NCI-H187 treated with DMSO at 0.1 percent for 48 hours (cell line): ENCODE measurements at places on chromosomes 2 and 18.
A peak's percentile ranks its signal among the peaks of the same experiment; 100 is the strongest.

DNA sequence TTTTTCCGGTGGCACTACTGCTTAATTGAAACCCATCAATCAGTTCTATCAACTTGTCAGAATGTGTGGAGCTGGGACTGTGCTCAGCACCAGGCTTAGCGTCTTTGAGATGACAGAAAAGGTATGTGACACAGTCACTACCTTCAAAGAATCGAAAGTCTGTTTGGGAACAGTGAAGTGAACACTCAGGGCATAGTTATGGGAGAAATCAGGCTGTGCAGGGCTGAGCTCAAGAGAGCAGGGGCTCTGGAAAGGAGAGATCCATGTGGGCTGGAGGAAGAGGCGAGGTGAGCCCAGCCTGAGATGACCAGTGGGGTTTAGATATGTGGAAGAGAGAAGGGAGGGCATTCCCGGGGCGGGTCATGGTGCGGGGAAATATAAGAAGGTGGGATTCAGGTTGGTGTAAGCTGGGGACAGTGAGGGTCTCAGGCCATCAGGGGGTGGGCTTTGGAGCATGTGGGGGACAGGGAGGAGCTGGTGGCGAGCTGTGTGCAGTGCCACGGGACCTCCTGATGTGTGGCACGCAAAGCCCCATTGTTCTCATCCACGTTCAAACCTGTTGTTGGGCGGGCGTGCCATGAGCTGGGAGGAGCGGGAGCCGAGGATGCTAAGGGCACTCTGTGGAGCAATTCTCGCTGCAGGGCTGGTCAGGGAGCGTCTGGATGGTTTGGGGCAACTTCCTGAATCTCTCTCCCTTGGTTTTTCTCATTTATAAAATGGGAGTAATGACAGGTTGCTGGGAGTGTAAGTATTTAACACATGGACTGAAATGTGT lies 72.5 kb downstream of the VAPA start:
- DNase-seq: no peak

- DNase-seq: no peak
Observed at GRCh38 chr2:49664827-49665226, 510.5 kb upstream of the FSHR start.

GRCh38 chr2:18244845-18245244 lies 315.6 kb downstream of the RDH14 start:
- DNase-seq: no peak

DNA sequence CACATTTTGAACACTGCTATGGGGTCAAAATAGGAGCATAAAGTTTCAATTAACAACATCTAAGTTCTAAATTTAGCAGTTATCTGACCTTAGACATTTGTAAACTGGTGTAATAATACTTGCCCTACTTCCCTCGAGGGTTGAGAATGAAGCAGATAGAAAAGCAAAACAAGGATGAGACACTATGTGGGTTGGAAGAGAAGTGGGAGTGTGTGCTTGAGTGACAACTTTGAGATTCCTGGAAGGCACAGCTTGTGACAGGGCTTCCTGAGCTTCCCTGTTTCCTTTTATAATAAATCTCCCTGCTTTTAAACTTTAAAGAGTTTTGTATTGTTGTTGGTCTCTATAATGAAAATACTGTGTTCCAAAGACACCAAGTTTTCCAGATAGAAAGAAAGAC lies 128.6 kb upstream of the CHST9 start:
- DNase-seq: no peak

- DNase-seq: no peak
Observed at GRCh38 chr2:113679457-113679856, 52.4 kb downstream of the RABL2A start.

DNA sequence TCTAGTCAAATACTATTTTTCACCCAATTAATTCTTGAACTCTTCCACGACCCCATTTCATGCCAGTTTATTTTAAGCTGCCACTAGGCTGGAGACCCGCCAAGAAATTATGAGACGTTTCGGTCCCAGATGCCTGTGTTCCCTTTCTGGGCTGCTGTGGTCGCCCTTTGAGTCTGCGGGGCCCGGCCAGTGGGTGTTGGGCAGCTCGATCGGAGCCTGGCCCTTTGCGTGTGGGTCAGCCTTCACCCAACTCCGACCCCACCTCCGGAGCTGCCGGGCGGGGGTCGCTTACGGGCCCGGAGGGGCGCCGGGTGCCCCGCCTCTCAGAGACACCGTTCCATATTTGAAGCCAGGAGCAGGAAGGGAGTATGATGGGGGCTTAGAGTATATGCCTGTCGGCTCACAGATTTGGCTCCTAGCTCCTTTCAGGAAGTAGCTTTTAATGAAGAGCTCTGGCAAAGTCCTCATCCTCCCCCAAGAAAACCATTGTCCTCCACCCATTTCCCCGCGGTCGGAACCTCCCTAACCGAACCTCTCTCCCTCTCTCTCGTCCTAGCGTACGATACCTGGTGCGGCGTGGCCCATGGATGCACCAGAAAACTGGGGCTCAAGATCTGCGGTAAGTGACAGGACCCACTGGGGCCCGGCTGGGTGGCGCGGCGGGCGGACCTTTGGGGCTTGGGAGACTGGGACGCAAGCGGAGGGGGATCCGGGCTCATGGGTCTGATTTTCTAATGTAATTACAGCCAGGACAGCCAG lies 5.0 kb downstream of the GAD1 start:
- no peak for DNase-seq

- peak; percentile 64 for DNase-seq
Observed at GRCh38 chr2:6826081-6826913, 39.4 kb downstream of the CMPK2 start.

- no peak for DNase-seq
Observed at GRCh38 chr2:60504049-60504448, 49.4 kb downstream of the BCL11A start.

DNA sequence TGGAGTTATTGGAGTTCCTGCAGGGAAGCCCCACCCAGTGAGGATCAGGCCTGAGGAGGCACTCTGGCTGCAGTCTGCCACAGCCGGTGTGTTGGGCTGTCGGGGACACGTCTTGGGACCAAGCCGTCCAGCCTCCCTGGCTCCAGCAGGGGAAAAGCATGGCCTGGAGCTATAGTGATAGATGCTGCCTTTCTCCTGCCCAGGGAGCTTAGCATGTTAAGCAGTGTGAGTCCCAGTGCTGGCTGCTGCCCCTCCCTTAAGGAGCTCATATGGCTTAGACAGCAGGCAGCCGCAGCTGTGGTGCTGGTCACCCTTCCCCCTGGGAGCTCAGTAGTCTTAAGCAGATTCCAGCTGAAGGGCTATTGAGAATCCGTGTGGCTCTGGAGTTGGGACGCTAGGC lies 78.9 kb downstream of the CERS6 start:
- DNase-seq: no peak

GRCh38 chr2:140122001-140122400 lies 1341.8 kb upstream of the NXPH2 start:
- DNase-seq: no peak

DNA sequence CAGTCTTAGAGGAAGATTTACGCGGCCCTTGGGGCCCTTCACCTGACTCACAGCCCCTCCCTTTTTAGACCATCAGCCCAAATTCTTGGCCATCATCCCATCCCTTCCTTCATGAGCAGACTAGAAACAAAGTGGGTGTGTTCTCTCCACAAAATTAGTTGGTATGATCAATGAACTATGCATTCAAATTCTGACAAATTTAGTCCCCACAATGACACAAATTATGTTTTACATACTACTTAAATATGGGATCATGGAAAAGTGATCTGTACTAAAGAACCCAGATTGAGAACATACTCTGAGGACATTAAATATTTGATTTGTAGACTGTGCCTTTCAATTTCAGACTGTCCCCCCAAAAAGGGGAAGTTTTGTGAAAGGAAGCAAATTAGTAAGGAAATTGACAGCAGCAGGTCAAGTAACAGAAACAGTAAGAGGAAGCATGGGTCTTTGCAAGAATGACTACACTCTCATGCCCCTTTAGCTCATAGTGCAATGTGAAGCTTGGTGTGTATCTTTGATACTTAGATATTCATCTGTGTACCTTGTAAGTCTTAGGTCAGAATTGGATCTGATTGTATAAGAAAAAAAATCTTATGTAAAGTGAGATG lies 2.2 kb upstream of the MAPRE2 start:
- DNase-seq: no peak

GRCh38 chr2:168663993-168664392 lies 138.4 kb upstream of the NOSTRIN start:
- no peak for DNase-seq

- DNase-seq: no peak
Observed at GRCh38 chr2:184444623-184445223, 153.6 kb upstream of the ZNF804A start.

DNA sequence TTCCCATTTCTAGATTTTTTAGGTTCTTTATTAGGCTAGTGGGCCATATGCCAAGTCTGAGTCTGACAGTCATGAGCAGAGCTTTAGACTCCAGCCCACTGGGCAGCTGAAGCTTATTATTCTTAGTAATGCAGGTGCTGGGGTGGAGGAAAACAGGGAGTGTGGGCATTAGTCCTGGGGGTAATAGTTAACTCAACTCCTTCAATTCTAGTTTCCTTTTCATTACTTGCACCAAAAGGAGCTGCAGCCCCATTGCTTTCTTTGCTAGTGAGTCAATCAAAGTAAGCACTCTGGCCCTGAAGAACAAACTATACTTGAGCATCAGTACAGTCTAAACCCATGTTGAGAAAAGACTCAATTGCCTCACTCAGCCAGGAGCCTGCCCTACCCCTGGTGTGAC lies 35.5 kb downstream of the ICOS start:
- no peak for DNase-seq

GRCh38 chr2:230160112-230160660 lies 59.6 kb downstream of the SP110 start:
- peak; percentile 2 for DNase-seq

GRCh38 chr2:236164201-236164924 lies 3.8 kb downstream of the GBX2 start:
- no peak for DNase-seq

DNA sequence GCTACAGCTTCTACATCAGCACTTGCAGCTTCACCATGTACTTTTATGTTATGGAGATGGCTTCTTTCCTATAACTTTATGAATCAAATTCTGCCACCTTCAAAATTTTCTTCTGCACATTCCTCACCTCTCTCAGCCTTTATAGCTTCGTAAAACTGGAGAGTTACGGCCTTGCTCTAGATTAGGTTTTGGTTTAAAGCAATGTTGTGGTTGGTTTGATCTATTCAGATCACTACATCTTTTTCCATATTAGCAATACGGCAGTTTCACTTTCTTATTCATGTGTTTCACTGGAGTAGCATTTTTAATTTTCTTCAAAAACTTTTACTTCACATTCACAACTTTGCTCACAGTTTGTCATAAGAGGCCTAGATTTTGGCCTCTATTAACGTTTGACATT lies 242.9 kb upstream of the GYPC start:
- DNase-seq: no peak

GRCh38 chr18:3400567-3401296 lies 49.2 kb upstream of the TGIF1 start:
- no peak for DNase-seq

DNA sequence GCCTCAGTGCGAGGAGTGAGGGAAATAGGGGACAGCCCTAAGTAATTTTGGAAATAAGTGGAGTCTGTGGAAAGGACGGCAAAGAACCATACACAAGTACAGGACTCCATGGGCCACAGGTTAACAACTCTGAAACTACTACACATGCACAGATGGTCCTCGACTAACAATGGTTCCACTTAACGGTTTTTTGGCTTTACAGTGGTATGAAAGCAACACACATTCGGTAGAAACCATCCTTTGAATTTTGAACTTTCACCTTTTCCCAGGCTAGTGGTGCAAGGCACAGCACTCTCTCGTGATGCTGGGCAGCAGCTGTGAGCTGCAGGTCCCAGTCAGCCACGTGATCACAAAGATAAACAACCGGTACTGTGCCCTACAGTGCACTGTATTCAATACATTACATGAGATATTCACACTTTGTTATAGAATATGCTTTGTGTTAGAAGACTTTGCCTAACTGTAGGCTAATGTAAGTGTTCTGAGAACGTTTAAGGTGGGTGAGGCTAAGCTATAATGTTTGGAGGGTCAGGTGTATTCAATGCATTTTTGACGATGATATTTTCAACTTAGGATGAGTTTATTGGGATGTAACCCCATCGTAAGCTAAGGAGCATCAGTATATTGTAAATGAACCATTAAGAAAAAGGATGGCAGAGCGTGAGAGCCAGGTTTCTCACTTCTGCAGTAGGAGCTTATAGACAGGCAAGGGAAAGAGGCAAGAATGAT lies 44.6 kb downstream of the TBC1D8 start:
- DNase-seq: no peak

GRCh38 chr2:96262306-96262705 lies 3.5 kb downstream of the TMEM127 start:
- no peak for DNase-seq

GRCh38 chr2:112880696-112881095 lies 30.3 kb upstream of the IL37 start:
- DNase-seq: no peak

- peak; percentile 61 for DNase-seq
Observed at GRCh38 chr2:47272031-47272864, 117.1 kb upstream of the STPG4 start.

- no peak for DNase-seq
Observed at GRCh38 chr2:179886-180285, 83.9 kb downstream of the SH3YL1 start.

- DNase-seq: no peak
Observed at GRCh38 chr2:62074233-62074632, 121.7 kb upstream of the B3GNT2 start.
